Activated CD4-positive, alpha-beta T cell treated with anti-CD3 and anti-CD28 coated beads, Interleukin-2, amount 10 ng/mL, durations not matched to agents 7 days and 5 days (primary cell): ENCODE measurements at places on chromosomes 5 and 9. TPM values are rescaled to one million over a fixed set of nuclear protein-coding genes. Genes with fewer than 3 reads are reported as not detected.

Gene SCGB3A1
- not detected for total RNA-seq

- no peak overlapping the region for H3K4me3 ChIP-seq
- no peaks in the 10 kb centered on the region for H3K36me3 ChIP-seq
- H3K27me3 ChIP-seq, result peaks cover 54% of the 10 kb centered on the region
- no peak overlapping the region for H3K27ac ChIP-seq
- DNase-seq, result no peak
These were observed 96.7 kb downstream of the NRG2 start for GRCh38 chr5:139946440-139946839.

DNA sequence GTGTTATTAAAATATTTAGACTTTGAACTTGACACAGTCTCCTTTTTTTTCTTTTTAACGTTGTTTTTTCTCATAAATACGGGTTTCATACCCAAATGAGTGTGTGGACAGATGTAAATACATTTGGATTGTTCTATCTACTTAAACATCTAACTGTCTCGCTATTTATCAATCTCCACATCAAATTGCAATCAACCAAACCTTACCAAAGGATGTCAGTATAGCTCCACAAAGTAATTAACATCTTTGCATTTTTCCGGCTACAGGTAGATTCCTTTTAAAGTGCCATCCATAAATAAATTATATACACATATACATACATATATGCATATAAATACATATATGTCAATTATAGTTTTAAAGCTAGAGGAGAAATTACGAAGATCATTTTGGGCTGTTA, 705 bp upstream of the CDH10 start:
- H3K4me1 ChIP-seq, result no peaks in the 10 kb centered on the region
- no peak overlapping the region for H3K27ac ChIP-seq
- no peaks in the 10 kb centered on the region for H3K27me3 ChIP-seq
- no peaks in the 10 kb centered on the region for H3K36me3 ChIP-seq

GRCh38 chr5:9302218-9302617, 243.7 kb downstream of the SEMA5A start:
- H3K27ac ChIP-seq, result no peak overlapping the region
- no peak for DNase-seq
- no peaks in the 10 kb centered on the region for H3K36me3 ChIP-seq
- H3K4me3 ChIP-seq, result no peak overlapping the region
- H3K4me1 ChIP-seq, result no peaks in the 10 kb centered on the region
- no peaks in the 10 kb centered on the region for H3K27me3 ChIP-seq
